Activated CD4-positive, alpha-beta T cell treated with anti-CD3 and anti-CD28 coated beads, Interleukin-2, amount 50 U/mL, for 4 hours (primary cell): ENCODE measurements at places on chromosomes 6 and 20.

DNA sequence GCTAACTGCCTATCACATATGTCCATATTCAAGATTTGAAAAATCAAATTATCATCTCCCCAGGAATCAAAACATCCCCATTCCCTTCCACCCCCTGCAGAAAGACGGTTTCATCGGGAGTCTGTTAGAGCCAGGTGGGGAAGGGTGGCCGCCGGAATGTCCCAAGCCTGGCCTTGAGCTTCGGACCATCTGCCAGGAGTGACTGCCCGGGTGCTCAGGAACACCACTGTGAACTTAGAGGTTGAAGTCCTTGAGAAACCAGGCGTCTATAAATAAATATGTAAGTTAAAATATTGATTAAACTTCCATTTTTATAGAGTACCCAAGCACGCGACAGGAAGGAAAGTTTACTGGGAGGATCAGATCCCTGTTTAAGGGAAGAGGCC lies 250.8 kb downstream of the DLL1 start:
- DNase-seq = no peak

DNA sequence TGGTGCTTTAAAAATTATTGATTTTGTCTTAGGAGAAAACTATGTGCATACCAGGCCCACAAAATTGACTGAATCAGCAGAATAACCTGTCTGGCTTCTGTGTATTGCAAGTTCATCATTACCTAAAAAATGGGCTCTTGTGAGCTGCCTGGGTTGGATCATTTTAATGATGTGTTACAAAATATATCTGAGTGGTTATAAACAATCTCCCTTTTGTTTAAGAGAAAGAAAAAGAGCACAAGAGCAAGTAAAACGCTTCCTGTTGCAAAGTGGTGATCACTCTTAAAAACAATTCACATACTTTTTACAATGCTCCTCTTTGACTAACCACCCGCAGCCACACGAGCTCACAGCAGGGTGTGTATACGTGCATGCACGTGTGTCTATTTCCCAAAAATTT lies 335.1 kb downstream of the HDGFL1 start:
- no peak for DNase-seq

DNA sequence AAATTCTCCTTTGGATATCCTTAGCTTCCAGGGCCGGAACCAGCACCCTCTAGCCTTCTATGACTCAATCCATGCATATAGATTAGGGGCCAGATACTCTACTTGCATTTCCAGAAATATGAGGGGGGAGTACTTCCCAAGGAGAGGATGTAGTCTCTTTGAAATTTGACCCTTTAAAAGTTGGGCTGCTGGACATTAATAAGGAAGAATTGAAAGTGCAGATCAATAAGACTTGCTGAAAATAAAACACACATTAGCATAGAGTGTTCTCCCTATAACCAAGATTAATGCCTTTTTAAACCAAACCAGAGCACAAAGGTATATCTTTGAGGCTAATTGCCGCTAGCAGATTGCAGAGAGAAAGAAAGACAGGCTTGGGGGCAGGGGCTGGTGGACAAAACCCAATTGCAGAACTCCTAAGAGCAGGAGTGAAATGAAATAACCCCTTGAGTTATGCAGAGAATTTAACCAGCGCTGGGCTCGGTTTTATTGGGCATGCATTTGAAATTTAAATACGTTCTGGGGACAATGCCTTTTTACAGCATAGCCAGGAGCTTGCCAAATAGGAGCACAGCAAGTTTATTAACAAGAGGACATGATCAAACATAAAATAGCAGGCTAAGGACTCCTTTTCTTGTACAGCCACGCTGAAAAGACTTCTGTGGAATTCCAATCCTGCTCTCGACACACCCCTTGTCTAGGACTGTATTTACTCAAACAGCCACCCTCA lies 108.2 kb upstream of the SALL4 start:
- no peak for DNase-seq

DNA sequence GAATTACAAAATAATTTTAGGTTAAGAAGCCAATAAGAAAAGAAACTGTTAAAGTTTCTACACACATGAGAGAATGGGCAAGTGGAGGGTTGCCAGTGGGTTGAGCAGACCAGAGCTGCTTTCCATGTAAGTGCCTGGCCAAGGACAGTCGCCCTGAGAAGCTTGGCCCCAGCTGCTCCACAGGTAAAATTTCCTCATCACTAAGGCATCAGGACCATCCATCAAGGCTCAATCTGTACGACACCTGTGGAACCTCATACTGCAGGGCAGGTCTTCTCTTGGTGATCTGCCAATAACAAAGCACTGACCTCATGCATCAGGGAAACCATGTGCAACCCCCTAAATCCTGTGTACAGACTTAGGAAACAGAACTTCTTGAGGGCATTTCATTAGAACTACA lies 115.4 kb downstream of the INSM1 start:
- DNase-seq = no peak

DNA sequence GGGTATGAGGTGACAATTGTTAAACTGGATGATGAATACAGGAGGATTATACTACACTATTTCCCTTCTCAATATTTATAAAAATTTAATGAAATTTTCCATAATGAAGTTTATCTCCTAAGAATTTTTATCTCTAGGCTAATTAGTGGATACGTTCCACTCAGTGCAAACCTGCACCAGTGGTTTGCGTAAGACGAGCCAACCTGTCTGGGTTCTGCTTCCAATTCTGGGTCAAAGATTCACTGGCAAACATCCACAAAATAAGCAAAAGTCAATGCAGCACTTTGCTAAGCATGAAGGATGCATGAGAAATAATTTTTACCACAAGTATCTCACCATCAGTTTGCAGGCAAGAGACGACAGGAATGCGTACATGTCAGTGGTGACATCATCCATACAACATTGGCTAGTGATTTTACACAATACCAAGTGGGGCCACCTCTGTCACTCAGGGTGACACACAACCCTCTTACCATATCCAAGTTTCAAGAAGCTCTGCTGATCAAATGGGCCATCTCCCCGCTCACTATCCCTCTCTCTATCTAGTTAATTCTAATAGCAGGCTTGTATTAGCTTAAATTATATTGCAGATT lies 51.7 kb downstream of the FAM50B start:
- no peak for DNase-seq

DNA sequence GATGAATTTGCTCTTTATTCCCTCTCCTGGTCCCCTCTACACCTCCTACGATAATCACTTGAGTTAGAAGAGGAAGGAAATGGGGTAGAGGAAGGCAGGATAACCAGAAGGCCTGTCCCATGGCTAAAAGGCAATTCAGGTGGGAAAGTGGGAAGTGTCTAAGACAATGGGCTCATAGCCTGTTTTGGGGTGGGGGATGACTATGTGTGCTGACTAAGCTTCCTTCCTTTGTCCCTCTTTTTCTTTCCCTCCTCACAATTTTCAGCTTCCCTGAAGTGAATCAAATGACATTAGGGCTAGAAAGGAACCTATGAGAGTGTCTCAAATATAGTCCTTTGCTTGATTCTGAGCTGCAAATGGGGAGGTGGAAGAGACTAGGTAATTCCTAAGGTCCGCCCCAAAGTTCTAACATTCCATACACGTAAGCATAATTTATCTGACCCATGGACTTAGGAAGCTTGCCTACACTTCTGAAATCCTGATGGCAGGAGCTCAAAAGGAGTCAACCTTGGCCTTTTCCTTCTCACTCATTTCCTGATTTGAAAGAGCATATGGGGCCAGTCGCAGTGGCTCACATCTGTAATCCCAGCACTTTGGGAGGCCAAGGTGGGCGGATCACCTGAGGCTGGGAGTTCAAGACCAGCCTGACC lies 24.3 kb downstream of the EDEM2 start:
- DNase-seq = no peak

DNA sequence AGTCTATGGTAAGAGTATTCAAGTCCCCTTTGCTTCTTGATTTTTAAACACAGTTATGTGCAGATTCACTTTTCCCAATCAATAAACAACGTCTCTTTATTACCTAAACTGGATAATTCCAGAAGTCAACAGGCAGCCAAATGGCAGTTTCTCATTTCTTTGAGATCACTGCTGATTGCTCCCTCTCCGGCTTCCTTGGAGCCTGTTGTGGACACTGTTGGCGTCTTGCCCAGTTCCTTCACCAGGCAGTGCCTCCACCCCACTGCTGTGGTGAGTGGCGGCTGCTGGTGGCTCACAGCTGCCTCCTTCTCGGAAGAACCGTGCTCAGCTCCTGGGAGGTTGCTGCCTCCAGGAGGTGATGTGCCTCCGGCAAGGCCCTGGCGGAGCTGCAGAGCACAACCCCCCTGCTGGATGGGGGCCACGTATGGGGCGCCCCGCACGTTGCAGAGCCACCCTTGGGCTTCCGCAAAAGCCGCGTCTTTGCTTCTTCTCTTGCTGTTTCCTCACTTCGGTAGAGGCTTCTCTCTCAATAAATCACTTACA lies 105.1 kb upstream of the CNKSR3 start:
- no peak for DNase-seq

DNA sequence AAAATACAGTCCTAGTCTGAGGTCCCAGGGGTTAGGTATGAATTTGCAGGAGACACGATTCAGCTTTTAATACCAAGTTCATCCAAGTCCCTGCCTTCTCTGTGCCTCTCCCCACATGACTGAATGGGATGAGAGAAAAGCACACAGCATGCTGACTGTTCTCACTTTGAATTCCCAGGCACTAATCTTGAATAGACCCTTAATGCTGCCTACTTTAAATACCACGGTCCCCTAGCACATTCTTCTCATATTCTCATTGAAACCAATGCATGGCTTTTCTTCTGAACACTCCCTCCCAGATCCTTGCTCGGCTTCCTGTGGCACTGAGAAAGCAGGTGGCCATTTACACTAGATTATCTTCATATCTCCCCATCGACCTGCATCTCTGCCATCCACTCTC lies 30.1 kb upstream of the SCAF8 start:
- no peak for DNase-seq

GRCh38 chr20:59804347-59804746 lies 129.1 kb downstream of the SYCP2 start:
- DNase-seq = no peak

- DNase-seq = no peak
Measured at GRCh38 chr20:39310363-39310995, 348.3 kb downstream of the DHX35 start.

DNA sequence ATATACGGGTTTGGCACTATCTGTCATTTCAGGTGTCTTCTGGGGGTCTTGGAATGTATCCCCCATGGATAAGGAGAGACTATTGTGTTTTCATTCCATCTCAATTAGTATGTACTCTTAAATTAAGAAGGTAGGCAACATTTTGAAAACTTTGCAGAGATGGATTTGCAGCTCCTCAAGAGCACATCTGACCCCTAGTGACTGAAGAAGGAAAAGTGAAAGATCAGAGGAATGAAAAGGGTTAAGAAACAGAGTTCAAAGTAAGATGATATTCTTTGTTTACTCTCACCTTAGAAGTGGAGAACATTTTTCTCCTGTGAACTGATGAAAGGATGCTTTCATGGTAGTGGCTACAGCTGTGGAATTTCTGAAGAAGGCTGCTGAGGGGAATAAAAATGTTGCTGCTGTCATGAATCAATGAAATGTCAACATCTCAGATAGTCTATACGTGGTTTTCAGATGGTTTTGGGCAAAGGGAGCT lies 41.5 kb downstream of the SH3BGRL2 start:
- no peak for DNase-seq

DNA sequence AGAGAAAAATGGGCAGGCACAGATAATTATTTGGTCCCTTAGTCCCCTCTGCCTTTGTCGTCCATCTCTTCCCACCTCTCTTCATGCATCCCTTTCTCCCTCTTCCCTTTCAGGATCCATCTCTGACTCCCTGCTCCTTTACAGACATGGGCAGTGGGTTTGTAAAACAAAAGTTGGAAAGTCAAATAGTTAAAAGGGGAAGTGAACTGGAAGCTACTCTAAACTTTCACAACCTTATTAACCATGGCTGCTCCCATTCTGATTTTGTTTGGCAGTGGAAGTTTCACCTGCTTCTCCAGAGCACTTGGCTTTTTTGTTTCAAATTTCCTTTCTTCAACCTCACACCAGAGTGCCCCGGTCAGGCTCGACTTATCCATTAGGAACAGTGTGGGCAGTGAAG lies 1.2 kb downstream of the HLA-DQA2 start:
- DNase-seq = no peak

DNA sequence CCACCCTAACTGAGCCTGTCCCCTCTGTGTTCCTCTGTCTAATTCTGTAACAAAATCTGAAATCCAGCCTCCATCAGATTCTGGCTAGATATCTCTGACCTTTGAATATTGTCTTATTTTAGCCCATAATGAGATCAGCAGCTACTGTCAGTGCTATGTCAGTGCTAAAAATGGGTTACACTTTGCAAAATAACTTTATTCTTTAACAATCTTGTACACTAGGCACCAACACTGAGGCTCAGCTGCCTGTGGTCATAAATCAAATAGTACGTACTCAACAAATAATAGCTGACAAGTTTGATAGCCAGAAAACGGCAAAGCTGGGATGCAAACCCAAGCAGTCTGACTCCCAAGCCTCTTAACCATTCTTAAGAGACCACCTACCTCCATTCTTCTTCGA lies 22.1 kb downstream of the TTPAL start:
- no peak for DNase-seq
